PC-3 (cell line): ENCODE measurements at places on chromosomes 1 and 21. TPM values are rescaled to one million over a fixed set of nuclear protein-coding genes. Genes with fewer than 3 reads are reported as not detected.
A peak's percentile ranks its signal among the peaks of the same experiment; 100 is the strongest.

Gene PRR9
- total RNA-seq, result not detected in 2 replicates

DNA sequence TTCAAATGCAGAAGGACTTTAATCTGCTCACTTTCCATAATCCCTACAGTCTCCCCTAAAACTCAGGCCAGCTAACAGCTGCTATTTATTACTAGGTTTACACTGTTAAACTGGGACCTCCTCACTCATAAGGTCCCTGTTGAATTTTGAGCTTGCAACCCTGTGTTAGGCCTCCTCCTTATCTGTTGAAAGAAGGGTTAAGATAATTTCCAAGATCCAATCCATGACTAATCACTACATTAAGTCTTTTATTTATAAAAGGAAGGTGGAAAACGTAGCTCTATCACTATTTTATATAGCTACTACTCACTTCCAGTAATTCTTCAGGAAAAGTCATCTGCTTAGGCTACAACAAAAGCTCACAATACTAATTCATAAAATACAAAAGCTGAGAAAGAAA, 79.5 kb downstream of the EVI5 start:
- DNase-seq, result no peak

Gene SLC6A9
- total RNA-seq, result 11.2 and 15.7 TPM in 2 replicates

DNA sequence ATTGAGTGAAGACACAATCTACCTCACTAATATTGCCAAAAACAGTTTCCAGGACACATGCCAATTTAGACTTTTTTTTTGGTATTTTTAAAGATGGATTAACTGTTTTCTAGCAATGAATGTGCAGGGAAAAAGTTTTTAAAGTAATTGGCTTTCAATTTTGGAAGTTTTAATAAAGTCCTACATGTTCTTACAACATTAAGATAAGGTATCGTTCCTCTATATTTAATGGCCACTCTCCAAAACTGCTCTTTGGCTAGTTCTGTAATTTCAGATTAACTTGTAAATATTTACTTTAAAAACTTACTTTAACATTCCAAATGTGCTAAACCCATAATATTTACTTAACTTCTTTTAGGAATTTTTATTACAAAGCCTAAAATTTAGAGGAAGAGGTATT, 1332.2 kb upstream of the PRMT6 start:
- peak; percentile 5 for DNase-seq

DNA sequence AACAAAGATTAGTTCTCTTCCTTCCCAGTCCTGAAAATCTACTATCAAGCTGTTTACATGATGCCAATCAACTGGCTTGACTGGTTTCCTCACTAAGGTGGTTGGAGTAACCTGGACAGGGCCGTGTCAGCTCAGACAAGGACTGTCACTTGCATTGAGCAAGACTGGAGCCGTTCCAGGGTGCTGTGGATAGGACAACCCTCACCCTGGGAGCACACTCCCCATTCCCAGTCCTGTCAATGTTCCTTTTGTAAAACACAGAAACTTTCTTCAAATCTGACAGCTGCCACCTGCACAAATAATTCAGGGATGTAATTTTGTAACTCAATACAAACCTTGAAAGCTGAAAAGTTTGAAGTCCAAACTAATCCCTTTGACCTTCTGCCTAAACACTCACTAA, 31.4 kb downstream of the PLPP3 start:
- DNase-seq, result peak; percentile 74

GRCh38 chr21:46661211-46661625, 25.7 kb downstream of the PRMT2 start:
- DNase-seq, result no peak

GRCh38 chr1:161084597-161084988, 4.8 kb downstream of the NECTIN4 start:
- DNase-seq, result no peak

DNA sequence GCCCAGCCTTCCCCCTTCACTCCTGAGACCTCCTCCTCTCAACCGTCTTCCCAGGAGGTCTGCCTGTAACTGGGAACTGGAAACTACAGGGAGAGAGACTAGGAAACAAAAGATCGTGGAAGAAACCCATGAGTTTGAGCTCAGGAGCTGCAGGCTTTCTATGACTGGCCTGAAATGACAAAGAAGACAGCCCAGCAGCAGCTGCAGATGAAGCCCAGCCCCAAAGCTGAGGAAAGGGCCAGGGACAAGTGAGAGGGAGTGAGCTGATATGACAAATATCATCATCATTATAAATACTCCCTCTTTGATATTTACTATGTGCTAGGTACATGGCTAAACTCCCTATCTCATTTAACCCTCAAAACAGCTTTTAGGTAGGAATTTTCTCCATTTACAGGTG, 142.6 kb upstream of the CTTNBP2NL start:
- DNase-seq, result no peak

DNA sequence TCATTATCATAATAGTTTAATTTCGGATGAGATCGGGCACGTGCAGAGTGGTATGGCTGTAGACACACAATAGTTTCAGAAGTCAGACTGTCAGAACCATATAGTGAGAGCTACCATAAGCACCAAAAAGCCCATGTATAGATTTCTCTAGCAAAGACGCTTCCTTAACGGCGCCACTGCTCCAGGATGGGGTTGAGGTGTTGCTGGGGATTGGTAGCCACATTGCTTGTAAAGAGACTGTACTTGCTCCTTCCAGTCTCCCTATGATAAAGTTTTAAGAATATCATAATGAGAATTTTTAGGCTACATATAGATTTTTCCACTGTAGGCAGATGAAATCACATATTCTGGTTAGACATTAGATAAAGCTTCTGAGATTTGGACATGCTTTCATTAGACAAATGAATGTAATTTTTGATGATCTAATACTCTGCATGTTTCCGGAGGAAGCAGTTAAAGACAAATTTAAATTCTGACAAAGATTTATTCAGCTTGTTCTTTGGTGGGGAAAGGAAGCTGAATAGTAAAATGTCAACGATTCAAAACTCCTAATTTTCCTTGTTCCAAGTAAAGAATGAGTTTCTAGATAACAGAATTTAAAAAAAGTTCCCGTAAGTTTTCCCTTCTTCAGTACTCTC, 77.7 kb downstream of the MAP3K7CL start:
- no peak for DNase-seq

Gene BGLAP
- total RNA-seq, result 0.35 and 2.5 TPM in 2 replicates
